ENCODE measurements at places on chromosomes 7 and 10.

GRCh38 chr10:97718178-97718577, 4.6 kb downstream of the MARVELD1 start:
- DNase-seq: no peak

DNA sequence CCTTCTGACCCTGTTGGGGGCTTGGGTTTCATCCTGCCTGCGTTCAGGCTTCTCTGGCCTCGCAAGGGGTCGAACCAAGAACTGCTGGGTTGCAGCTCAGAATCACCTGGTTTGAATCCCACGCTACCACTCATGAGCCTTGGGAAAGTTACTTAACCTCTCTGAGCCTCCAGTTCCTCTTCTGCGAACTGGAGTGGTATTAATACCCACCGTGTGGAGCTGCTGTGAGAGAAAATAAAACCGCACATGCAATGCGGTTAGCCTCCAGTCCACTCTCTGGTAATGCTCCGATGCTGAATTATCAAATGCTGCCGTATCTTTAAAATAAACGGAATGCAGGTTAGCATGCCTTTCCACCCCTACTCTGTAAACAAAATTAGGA, 171.9 kb downstream of the ARHGAP12 start:
- no peak for DNase-seq

DNA sequence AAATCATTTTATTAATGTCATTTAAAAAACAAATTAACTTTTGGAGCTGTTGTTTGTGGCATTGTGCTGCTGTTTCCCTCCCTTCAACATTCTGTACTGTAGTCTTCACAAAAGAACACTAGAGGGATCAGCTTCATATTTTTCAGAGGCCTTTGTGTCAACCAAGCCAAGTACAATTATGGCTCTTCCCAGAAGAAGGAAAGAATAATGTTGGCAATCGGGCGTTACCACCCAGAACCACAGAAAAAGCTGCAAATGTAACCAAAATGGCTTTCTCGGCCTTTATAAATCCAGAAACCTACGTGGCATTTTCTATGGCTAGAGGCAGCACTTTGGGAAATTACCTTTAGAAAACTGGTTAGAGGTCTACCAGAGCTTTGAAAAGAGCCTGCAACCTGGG, 98.8 kb upstream of the COL1A2 start:
- DNase-seq: no peak

DNA sequence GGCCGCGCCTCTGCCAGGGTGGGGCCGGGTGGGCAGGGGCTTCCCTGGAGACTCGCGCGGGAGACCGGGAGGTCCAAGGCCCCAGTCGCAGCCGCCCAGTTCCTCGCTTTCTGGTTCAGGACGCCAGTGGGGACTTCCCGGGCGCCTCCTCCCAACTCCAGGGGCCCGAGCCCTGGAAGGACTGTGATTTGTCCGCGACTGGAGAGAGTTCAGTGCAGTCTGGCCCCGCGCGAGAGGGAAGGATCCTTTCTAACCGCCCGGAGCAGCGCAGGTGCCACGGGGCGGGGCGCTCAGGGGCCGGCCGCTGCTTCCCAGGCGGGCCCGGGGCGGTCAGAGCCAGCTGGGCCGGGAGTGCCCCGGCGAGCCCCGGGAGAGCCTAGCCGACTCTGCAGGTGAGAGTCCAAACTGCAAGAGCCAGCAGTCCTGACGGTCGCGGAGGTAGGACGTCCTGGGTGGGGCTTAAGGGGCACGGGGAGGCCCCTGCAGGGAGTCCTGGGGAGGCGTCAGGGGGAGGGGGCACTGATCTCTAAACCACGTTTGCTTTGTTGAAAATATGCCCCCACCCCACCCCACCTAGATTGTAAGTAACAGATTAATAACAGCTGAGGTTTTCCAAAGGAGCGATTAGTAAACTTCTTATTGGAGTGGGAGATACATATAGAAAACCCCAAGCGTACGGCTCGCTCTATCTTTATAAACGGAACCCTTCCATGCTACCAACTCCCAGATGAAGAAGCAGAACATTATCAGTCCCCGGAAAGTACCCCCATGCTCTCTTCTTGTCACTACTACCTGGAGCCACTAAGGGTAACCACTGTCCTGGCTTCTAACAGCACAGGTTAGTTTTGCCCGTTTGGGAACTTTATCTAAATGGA, 8.2 kb downstream of the NKX2-3 start:
- DNase-seq: no peak

DNA sequence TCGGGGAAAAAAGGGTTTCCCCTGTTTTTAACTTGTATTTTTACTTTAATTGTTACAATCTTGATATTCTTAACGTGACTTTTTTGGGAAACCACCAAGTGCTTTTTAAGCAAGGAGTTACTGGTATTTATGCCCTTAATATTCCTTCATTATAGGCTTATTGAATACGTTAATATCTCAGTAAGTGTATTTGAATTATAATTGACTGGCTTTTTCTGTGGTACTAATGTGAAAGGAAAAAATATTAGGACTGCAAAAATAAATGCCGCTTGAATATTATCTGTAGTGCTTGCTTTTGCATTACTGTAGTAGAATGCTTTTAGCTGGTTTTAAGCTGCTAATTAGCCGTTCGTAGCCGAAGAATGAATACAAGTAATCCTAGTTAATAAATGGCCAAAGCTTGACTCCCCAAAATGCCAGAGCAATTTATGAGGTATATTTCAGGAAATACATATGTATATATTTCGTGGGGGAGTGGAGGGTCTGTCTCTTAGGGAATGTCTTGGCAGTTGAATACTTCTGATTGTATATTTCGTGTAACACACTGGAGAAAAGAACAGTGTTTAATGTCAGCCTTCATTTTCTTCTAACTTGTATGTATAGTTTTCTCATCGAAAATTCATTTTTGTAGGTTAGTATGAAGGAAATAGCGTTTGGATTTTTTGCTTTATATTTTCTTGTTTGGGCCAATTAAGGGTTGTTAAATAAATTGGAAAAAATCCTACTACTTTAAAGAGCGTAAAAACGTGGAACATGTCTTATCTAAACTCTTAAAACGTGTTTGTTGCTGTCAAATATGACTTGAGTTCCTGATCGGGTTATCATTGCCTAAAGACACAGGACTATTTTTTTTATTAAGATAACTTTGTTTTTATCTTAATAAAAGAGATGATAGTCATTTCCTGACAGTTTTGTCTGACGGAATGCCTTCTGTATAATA, 1.5 kb downstream of the PDCD4 start:
- no peak for DNase-seq

- DNase-seq: no peak
Observed at GRCh38 chr7:5700391-5700985, 81.0 kb downstream of the RNF216 start.

GRCh38 chr10:1197384-1197783, 141.2 kb downstream of the WDR37 start:
- peak; percentile 21 for DNase-seq

GRCh38 chr7:672891-673290, 53.6 kb upstream of the DNAAF5 start:
- DNase-seq: no peak

GRCh38 chr7:20513897-20514296, 101.6 kb upstream of the ABCB5 start:
- no peak for DNase-seq

DNA sequence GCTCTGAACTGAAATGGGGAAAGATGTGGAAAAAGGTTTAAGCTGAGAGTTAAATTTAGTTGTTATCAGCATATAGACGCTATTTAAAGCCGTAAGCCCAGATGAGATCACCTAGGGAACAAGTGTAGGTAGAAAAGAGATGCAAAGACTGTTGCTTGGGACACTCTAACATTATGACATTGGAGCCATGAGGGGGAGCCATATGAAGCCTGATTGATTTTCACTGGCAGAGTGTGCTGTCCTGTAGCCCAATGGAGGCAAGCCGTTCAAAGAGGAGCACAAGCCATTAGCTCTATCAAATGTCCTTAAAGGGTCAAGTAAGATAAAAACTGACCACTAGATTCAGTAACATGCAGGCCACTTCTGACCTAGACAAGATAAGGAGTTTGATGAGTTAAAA, 223.3 kb downstream of the TWIST1 start:
- no peak for DNase-seq

- DNase-seq: no peak
Observed at GRCh38 chr10:86224354-86225102, 142.1 kb downstream of the GRID1 start.

DNA sequence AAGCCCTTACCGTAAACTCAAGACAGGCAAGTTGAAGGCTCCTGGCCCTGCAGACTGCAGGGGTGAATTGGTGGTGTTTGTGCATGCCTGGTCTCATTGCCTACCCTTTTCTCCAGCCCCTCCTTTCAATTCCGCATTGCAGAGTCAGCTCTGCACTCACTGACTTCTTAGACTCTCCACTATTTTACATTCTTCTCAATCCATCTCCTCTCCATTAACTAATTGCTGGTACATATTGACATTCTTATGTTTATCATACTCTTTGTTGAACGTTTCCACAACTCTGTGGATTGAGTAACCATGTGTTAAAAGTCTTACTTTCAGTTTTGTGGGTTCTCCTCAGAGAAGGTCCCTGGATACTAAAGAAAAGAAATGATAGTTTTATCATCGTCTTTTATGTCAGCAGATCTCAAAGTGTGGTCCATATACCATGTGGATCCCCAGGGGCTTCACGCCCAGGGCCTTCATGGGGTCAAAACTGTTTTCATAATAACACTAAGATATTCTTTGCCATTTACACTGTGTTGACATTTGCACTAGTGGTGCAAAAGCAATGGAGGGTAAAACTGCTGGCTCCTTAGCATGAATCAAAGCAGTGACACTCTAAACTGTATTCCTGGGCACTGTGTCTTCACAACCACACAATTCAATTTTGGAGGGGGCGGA, 135.4 kb upstream of the FZD1 start:
- DNase-seq: no peak

GRCh38 chr10:3484306-3485056, 300.5 kb downstream of the KLF6 start:
- no peak for DNase-seq

DNA sequence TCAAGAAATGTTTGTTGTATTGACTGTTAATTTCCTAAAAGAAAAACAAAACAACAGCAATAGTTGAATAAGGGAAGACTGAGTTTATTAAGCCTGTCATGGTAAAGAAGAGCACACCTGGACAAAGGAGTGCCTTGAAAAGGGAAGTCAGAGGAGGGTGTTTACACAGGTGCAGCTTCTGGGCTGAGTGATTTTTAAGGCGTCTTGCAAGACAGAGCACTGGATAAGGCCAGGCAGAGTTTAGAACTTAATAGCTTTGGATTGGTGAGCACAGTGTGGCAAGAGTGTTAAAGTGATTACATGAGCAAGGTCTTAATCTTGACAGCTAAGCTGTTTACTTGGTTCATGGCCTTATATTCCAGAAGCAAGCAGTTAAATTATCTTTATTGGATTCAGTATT, 423.2 kb downstream of the CNTNAP2 start:
- DNase-seq: no peak

DNA sequence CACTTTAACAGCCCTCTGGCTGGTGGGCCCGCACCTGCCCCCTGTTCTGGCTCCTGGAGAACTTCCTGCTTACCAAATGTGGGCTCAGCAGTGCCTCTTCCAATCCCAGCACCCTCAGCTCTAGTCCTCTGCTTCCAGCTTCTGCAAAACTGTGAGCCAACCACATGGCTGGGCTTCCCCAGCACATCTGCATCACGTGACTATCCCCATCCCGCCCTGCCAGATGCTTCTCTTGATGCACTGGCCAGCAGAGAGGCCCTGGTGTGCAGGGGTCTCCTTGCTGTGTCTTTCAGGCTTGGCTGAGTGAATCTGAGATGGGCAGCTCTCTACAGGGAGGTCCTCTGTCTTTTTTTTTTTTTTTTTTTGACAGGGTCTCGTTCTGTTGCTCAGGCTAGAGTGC, 43.8 kb upstream of the DMBT1 start:
- no peak for DNase-seq

DNA sequence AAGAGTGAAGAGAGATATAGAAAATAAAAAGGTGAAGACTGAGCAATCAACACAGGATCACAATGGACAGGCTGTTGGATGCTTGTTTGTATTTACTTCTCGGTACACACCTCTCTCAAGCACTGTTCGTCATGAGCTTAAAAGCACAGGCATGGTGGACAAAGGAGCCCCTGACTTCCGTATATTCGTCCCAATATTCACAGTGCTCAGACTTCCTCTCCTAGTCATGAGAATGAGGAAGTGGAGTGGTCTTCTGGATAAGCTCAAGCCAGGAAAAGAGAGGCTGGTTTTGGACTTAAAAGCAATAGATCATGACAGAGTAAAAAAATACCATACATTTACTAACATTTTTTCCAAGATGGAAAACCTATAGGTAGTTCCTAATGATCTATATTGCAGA, 172.5 kb downstream of the SORCS1 start:
- no peak for DNase-seq

GRCh38 chr7:1572111-1572822, 2.4 kb upstream of the PSMG3 start:
- no peak for DNase-seq

DNA sequence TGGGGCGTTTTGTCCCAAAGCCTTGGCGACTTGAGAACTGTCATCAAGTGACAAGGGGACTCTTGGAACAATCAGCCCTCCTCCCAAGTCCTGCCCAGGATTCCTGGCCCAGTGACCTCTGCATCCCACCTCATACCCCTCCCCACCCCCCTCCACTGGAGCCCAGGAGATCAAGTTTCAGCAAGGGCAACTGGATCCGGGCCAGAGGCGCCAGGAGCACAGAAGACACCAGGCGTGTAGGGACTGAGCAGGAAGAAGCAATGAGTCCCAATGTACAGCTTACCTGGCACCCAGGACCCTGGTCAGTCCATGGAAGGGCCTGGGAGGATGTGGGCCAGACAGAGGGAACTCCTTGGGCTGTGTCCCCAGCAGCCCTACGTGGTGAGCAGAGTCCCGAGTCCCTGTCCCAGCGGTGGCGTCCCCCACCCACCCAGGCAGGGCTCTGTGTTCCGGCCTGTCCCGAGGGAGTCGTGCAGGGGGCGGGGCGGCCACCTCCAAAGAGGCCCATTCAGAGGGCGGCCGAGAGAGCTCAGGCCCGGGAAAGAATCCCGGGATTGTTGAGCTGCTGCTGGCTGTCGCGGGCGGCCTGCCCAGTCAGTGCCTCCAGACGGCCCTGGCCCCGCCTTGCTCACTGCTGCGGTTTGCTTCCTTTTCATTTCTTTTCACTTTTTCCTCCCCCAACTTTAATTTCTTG, 254.1 kb downstream of the TNS3 start:
- peak; percentile 72 for DNase-seq

- no peak for DNase-seq
Observed at GRCh38 chr7:107972941-107973376, 30.0 kb downstream of the LAMB1 start.

GRCh38 chr10:86795353-86795752, 38.9 kb downstream of the BMPR1A start:
- no peak for DNase-seq

GRCh38 chr7:155951554-155952158, 139.4 kb upstream of the SHH start:
- peak; percentile 95 for DNase-seq

All from adrenal gland (tissue), 19 donors.